ENCODE measurements at places on chromosomes 16 and 17.

DNA sequence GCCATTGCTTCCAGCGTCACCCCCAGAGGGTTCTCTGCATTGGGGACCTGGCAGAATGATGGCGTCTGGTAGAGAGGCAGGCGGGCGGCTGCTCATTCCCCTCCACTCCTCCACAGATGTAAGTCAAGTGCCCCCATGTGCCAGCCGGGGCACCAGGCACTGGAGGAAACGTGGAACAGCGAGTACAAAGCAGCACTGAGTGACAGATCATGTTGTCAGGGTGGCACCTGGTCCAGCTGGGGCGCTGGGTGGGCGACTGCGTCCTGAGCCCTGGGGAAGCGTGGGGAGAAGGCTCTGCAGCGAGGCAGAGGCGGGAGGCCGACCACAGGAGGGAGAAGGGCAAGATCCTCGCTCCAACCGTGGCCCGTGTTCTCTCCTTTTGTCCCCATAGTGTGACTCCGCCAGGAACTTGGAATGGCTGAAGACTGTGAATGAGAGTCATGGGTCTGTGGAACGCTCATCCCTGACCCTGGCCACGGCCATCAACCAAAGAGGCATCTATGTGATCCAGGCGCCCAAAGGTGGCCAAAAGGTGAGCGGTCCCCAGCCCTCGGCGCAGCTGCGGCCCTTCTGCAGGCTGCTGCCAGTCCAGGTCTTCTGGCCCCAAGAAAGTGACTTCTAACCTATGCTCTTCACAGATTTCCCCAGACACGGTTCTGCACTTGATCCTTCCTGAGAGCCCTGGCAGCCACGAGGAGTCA is 76.7 kb downstream of the RNF213 start:
- DNase-seq = no peak

GRCh38 chr16:83954577-83955016 is 1.6 kb downstream of the OSGIN1 start:
- peak; percentile 64 for DNase-seq

DNA sequence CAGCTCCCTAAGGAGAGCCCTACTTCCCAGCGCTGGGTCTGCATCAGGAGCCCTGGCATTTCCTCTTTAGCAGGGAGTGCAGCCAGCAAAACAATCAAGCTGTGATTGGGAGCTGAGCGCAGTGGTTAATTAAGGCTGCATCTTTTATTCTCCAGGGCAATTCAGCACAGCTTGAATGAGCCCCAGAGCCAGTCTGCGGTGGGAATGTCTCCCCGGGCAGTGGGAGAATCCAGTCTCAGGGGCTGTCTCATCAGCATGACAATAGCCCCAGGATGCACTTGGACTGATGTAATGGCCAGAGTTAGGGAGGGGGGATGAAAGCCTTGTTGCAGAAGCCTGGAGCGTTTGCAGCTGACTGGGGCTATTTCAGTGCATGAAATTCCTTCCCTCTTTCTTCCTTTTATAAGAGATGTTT is 292.6 kb upstream of the SOX9 start:
- DNase-seq = peak; percentile 15

DNA sequence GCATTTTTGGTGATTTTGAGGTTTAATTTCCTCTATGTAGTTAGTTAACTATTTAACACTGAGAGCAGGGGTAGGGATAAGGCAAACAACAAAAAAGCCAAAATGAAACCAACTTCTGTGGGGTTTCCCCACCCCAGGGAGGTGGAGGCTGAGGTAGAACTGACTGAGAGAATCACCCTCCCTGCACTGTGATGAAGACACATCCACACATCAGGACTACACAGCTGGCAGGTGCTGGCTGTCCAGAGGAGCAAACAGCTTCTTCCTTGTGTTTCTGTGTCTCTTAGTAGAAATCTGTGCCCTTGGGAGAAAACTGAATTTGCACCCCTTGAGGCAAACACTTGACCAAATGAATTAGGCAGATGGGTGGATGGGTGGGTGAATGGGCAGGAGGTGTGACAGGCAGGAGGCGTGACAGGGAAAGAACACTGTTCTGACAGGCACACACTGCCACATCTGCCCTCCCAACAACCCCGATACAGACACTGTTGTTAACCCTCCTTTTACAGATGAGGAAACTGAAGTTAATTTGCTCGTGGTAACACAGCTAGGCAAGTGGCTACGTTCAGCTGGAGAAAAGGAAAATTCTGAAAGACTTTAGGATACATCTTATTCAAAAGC is 62.9 kb upstream of the AMZ2 start:
- no peak for DNase-seq

- DNase-seq = no peak
These were observed 64.4 kb downstream of the KSR1 start for GRCh38 chr17:27520491-27521185.

DNA sequence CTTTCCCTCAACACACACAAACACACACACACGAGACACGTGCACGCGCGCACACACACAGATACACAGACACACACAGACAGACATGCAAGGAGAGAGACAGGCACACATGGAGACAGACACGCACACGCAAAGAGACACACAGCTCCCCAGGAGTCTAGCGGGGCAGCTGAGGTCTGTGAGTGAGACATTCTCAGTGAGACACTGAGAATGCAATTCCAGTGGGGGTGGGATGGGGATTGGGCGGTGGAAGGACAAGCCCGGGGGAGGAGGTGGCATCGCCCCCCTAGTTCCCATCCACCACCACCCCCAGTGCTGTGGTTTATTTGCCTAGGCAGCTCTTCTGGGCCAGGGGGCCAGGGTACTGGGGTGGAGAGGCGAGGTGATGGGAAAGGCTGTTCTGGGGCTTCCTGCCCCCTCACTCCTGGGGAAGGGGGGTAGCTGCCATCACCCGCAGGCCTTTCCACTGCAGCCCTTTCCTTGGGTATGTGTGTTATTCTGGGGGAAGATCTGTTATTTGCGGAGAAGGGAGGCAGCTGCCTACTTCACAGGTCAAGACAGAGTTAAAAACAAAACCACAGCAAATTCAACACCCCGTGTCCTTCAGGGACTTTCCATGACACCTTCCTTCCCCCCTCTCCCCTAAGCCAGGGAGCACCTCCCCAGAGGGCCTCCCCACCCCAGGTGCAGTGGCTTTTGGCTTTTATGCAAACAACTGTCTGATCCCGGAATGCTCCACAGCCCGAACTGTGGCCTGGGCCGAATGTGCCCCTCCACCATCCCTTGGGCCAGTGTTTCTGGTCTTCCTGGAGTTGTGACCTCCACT is 18.0 kb downstream of the GRB7 start:
- no peak for DNase-seq

GRCh38 chr17:57875290-57876022 is 25.6 kb upstream of the MRPS23 start:
- DNase-seq = peak; percentile 95

- no peak for DNase-seq
These were observed 7.4 kb upstream of the TOX3 start for GRCh38 chr16:52554334-52554733.

GRCh38 chr16:29204806-29205135 is 201.7 kb downstream of the NPIPB11 start:
- DNase-seq = no peak

- no peak for DNase-seq
These were observed 207.6 kb downstream of the NPIPB11 start for GRCh38 chr16:29198731-29199521.

- DNase-seq = peak; percentile 83
These were observed 252.1 kb downstream of the PHKB start for GRCh38 chr16:47713225-47713595.

DNA sequence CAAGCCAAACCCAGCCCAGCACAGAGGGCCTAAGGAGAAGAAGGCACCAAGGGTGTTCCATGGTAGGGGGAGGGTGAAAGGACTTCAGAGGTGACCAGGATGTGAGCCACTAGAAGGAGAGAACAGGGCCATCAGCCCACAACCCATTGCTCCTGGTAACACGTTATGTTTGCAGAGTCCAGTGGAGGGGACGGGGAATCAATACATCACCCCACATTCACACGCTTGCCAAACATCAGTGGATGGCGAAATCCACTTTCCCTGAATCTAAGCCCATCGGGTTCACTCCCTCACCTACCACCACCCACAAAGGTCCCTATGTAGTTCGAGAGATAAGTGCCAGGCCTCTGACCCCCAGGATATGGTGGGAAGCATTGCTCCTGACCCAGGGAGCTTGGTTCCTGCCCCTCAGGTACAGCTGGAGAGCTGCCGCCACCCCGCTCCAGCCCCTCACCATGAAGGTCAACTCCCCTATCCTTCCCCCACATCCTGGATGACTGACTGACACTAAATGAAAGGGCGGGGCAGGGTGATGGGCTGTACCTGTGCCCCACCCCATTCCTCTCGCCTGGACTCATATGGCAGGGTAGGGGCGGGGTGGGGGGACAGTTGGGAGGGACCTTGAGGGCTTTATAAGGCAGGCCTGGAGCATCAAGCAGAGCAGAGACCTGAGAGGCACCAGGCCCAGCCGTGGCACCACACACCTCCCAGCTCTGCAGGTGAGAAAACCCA is at the start of gene GAST:
Gene GAST (plus strand): TSS at position 663 of the 732 bp plus-strand sequence. CDS start 3,106 bp downstream, outside the sequence.
- no peak for DNase-seq

GRCh38 chr17:75260641-75261335 is 618 bp downstream of the GGA3 start:
- no peak for DNase-seq

- DNase-seq = no peak
These were observed at the start of gene ZFHX3 for GRCh38 chr16:73047536-73048291. ZFHX3 (minus strand) TSS chr16:73048128; CDS start chr16:72960145, 87,983 bp downstream.

DNA sequence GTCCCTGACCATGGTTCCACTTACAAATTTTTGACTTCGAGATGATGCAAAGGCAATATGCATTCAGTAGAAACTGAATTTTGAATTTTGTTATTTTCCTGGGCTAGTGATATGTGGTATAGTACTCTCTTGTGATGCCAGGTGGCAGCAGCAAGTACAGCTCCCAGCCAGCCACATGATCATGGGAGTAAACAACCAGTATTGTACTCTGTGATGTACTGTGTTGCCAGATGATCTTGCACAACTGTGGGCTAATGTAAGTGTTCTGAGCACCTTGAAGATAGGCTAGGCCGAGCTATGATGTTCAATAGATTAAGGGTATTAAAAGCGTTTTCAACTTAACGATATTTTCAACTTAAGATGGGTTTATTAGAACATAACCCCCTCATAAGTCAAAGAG is 250.8 kb downstream of the STX8 start:
- DNase-seq = no peak

GRCh38 chr17:16463358-16464302 is 28.4 kb downstream of the LRRC75A start:
- no peak for DNase-seq

GRCh38 chr16:29684679-29685078 is 5.7 kb downstream of the QPRT start:
- no peak for DNase-seq

GRCh38 chr17:1119924-1120323 is 59.9 kb downstream of the ABR start:
- no peak for DNase-seq

DNA sequence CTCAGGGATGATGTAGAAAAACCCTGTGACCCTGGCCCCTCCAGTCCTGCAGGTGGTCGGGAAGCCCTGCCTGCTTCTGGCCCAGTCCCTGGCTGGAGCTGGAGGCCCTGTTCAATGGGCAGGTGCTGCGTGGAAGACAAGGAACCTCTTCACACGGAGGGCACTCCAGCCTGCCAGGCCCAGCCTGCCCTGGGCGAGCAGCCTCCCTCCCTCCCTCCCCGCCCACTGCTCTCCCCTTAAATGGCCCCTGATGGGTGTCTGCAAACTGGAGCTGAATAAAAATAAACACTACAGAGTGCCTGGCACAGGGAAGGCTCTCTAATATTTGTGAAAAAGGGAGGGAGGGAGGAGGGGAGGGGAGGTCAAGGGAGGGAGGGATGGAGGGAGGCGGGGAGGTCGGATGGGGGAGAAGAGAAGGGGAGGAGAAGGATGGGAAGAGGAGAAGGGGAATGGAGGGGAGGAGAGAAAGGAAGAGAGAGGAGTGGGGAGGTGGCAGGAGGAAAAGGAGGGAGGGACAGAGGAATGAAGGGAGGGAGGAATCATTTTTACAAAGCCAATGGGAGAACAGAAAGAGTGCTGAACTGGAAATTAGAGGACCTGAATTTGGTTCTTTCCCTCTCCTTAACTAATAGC is 222.8 kb upstream of the TNRC6C start:
- no peak for DNase-seq

DNA sequence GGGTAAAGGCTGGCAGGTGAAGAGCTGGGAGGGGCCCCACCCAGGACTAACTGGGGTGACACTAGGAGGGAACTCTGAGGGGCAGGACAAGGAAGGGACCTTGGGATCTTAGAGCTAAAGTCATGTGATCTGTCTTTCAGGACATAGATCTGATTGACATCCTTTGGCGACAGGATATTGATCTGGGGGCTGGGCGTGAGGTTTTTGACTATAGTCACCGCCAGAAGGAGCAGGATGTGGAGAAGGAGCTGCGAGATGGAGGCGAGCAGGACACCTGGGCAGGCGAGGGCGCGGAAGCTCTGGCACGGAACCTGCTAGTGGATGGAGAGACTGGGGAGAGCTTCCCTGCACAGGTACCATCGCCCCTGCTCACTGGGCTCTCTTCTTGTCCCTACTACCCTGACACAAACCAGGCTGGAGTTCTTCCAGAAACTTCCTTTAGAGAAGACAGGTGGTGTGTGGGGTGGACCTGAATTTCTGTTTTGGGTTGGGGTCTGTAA is 8.1 kb downstream of the NFE2L1 start:
- DNase-seq = no peak

GRCh38 chr16:81779536-81780320 is 637 bp downstream of the PLCG2 start:
- DNase-seq = no peak

DNA sequence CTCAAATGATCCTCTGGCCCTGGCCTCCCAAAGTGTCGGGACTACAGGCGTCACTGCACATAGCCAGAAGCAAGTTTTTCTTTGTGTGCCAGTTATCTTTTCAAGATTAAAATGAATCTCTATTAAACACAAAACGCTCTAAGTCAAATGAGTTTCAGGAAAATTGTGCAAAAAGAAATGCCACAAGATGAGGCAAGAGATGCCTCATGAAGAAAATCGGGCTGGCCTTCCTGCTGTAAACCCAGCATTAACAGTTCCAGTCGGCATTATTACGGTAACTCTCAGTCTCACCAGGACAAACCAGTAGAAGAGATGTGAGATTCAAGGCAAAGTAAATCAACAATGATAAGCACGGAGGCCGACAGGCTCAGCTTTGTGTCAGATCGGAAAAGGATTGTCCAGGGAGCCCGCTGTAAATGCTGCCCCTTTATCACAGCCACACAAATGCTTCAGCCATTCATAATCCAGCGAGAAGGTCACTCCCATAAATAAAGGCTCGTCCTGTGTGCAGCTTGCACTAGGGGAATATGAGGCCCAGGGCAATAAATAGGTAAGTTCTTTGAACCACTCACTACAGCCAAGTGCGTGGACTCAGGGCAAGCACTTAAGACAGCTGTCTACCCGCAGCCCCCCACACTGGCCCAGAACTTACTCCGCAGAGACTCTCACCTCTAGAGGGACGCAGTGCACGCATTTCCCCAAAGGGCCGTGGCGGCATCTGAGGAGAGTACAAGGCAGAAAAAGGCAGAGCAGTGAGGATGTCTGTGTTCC is 27.2 kb downstream of the NPLOC4 start:
- no peak for DNase-seq

DNA sequence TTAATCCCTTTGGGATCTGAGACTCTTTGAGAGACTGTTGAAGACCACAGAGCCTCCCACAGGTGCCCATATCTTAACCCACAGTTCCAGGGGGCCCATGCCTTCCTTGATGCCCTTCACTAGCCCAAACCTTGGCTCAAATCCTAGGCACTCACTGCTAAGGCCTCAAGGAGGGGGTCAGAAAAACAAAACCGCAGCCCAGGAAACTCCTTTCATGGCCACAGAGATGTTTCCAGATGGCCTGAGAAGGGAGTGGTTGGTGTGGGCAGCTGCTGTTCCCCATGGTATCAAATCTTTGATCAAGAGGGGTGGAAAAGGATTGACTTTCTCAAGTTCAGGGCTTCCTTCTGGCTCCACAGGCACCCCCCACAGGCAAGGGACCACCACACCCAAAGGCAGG is 44.7 kb downstream of the CDH1 start:
- no peak for DNase-seq

GRCh38 chr16:86048882-86049585 is 150.1 kb downstream of the IRF8 start:
- no peak for DNase-seq
